AML-193 (cell line): ENCODE measurements at places on chromosomes 13 and 19.
A peak's percentile ranks its signal among the peaks of the same experiment; 100 is the strongest.

- DNase-seq = no peak
Observed at GRCh38 chr13:24649688-24650043, 30.5 kb upstream of the ATP12A start.

DNA sequence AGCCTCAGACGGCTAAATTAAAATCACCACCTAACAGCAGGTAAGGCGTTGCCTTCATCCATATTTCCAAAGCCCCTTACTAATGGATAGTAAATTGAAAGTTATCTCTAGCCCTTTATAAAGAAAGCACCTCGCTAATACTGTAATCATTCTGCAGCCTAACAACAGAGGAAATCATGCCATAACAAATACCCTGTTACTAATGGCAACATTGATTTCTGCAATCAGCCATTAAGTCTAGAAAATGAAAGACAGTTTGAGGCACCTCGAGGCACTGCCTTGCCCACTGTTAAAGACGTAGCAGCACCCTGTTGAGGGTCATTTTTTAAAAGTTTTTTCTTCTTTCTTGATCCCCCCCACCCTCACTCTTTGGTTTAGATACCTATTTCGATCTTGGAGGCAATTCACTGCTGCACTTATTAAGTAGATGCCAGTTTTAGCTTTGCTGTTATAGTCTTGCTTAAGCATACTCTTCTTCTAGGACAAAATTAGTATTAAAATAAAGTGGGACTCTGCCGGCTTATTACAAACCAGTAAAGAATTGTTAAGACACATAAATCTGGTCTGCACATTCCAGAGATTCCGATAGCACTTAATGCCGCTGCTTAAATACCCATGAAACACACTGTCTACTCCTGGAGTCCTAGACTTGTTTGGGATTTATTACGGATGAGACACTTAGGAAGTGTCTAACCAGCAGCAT lies 74.8 kb downstream of the ZNF536 start:
- DNase-seq = no peak

- no peak for DNase-seq
Observed at GRCh38 chr13:113160983-113161382, 2.5 kb downstream of the PROZ start.

DNA sequence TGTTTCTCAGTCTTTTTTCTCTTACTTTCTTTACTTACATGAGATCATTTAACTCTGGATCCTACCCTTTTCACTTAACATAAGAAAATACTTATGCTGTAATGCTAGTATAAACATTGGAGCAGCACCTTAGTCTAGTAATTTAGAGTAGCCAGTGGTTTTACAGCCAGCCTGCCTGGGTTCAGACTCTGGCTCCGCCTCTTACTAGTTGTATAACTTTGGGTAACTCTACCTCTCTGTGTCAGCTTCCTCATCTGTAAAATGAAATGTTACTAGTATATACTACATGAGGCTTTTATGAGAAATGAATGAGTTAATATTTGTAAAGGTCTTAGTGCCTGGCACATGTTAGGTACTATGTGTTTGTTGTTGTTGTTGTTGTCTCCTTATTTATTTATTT lies 5.6 kb downstream of the CDADC1 start:
- DNase-seq = peak; percentile 44

- peak; percentile 96 for DNase-seq
Observed at GRCh38 chr19:1087813-1088415, 7.3 kb downstream of the POLR2E start.

DNA sequence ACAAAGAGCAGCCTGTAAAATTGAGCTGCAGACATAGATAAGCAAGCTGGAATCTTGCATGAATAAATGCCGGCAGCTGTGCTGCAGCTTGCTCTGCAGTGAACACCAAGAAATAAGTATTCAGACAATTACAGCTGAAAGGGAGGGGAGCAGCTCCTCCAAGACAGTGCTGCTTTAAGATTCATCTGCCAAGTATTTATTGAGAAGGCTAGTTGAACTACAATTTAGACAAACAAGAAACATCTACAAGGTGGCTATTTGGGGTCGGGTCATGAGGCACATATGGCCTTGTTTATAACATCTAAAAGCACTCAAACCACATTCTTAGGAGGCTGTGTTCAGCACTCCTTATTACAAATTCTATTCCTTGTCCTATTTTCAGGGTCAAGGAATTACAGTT lies 34.9 kb downstream of the ZNF726 start:
- DNase-seq = no peak

DNA sequence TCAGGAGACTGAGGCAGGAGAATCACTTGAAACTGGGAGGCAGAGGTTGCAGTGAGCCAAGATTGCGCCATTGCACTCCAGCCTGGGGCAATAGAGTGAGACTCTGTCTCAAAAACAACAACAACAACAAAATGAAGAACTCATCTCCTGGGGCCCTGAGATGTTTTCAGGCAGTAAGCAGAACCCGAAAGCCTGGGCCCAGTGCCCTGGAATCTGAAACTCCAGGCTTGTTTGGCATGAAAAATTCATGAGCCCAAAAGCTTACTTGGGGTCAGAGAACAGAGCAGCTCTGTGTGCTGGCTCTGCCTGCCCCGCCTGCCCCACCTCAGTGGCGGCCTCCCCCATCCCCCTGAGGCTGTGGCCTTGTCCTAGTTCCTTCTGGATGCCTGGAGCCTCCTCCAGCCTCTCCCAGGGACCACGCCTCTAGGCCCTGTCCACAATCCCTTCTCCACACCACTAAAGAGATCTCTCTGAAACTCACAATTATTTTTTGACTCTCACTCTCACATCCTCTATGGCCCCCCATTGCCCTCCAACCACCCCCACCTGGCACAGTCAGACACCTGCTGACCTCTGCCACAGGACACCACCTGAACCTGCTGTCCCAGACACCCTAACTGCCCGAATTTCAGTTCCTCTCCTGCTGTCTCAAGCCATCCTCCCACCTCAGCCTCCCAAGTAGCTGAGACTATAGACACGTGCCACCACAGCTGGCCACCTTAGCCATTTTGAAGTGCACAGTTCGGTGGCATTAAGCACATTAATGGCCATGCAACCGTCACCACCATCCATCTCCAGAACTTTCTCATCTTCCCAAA lies 6.9 kb upstream of the AP1M2 start:
- no peak for DNase-seq

- no peak for DNase-seq
Observed at GRCh38 chr19:9673912-9674662, 813 bp downstream of the ZNF562 start.

DNA sequence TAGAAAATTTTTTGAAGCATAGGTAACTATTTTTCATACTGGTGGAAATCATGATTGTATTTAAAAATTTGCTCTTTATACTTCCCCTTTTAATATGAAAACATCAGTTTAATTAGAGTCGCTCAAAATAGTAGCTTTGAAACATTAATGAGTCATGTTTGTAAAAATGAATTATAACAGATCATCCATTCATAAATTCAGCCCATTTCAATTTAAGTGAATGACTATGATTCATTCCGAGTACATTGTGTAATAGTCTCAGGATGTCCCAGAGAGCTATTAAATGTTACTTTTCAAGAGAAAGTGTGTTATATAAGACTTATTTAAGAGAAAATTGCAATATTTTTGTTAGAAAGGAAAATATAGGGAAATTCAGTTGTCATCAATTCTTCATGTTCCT lies 111.0 kb downstream of the FNDC3A start:
- no peak for DNase-seq

GRCh38 chr19:48642862-48643261 lies 3.1 kb downstream of the CA11 start:
- no peak for DNase-seq

DNA sequence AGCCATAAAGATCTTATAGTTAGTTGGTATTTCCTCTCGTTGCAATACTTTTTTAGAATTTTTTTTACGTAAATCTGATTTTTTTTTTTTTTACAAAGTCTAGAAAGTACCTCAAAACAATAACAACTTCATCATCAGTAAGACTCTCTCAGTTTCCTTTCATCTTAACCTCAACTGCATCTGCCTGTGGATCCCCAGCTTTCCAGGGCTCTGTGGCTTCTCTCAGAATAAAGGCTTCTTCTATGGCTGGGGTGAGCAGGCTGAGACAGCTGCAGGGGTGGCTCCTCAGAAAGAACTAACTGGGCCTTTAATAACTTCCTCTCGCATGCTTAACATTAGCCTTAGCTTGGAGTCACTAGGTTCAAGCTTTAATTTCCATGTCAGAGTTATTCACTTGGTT lies 4.2 kb downstream of the ZNF506 start:
- DNase-seq = no peak

GRCh38 chr13:57128909-57129308 lies 11.8 kb upstream of the PRR20A start:
- no peak for DNase-seq

DNA sequence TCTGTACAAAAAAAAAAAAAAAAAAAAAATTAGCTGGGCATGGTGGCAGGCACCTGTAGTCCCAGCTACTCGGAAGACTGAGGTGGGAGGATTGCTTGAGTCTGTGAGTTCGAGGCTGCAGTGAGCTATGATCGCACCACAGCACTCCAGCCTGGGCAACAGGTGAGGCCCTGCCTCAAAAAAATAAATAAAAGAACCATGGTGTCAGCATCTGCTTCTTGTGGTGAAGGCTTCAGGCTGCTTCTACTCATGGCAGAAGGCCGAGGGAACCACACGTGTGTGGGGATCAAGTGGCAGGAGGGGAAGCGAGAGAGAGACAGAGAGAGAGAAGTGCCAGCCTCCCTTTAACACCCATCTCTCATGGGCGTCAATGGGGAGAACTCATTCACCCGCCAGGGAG lies 13.5 kb downstream of the BCL3 start:
- DNase-seq = no peak

- no peak for DNase-seq
Observed at GRCh38 chr13:76632401-76633044, 253.7 kb downstream of the KCTD12 start.

GRCh38 chr19:58551577-58552471 lies 3.1 kb downstream of the CHMP2A start:
- no peak for DNase-seq

DNA sequence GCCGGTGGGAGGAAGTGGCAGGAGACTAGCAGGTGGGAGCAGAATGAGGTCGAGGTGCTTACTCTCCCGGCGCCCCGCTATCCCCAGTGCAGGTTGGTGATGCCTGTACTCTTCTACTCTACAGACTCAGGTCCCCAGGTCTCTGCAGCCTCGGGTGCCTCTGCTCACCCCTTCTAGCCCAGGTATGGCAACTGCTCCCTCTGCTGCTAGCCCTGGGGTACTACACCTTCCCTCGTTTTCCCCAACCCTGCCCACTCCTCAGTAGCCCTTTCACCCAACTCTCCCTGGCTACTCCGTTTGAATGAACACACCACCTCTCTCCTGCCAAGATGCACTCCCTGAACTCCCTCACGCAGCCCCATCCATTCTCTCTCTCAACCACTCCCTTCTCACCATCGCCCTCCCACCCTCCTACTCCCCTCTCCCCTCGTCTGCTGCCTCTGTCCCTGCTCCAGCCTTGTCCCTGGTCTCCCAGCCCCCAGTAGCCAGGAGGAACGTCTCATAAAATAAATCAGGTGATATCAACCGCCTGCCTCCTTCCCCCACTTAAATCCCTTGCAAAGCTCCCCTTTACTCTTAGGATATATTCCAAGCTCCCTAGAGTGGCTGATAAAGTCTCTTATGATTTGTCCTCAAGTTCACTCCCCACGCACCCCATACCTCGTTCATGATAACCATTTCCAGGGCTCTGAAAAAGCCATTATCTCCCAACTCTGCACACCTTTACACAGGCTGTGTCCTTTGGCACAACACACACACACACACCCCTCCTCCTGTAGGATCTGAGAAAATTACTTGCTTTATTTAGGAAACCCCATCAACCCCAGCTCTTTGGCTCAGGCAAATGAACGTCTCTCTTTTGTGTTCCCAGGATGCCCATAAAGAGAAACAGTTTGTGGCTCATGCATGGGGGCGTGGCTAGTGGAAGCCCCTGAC lies 8.2 kb upstream of the MEIS3 start:
- peak; percentile 43 for DNase-seq

DNA sequence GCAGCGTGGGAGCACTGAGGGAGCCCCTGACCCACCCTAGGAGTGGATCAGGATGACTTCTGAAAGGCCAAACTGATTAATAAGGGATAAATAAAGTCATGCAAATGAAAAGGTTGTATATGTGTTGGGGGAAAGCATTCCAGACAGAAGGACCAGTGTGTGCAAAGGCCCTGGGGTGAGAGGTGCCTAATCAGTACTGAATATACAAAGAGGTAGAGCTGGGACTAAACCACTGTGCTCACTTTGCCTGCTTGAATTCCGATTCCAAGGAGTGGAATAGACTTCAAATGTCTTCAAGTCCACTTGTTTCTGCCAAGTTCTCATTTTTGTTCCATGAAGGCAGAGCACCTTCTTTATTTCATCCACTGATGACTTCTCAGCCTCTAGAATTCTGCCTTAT lies 32.6 kb upstream of the ADGRE1 start:
- no peak for DNase-seq

- no peak for DNase-seq
Observed at GRCh38 chr13:62924395-62924794, 1508.7 kb upstream of the PCDH20 start.

DNA sequence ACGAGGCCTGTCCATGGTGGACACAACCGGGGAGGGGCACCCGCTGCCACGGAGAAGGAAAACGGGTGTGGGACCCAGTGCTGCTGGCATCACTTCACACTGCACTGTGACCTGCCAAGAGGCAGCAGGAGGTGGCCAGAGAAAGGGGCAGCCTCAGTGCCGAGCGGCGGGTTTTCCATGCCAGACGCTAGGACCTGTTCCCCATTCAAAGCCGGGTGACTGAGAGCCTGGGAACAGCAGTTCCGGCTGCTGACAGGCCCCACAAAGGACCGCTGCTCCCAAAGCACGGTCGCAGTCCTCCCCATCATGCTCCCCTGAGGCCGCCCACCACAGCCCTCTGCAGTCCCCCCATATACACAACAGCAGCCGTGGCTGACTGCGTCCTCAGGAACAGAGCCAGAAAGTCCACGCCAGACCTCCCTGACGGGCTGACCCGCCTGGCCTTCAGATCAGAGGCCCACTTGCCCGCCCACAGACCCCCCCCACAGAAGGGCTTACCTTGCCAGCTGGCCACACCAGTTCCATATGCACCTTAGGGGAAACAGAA lies 5.4 kb downstream of the AKAP8 start:
- no peak for DNase-seq

DNA sequence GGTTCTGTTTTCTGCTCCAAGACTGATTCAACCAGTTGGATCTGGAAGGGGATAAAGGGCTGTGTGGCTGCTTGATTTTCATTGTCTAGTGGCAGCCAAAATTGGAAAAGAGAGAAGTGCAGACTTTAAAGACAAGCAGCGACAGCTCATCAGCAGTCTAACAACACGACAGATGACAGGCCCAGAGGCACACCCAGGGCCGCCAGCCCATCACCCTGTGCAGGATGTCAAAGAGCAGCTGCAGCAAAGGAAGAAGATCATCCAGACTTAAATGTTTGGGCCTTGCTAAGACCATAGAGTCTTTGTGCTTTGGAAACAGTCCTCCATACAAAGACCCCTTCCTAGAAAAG lies 421.0 kb upstream of the KLF12 start:
- DNase-seq = no peak
